Activated CD4-positive, alpha-beta T cell treated with anti-CD3 and anti-CD28 coated beads, Interleukin-2, amount 10 ng/mL, durations not matched to agents 7 days and 5 days (primary cell): ENCODE measurements at places on chromosomes 4 and X.

GRCh38 chr4:112840061-112840460 is 203.1 kb downstream of the LARP7 start:
- DNase-seq, result no peak

DNA sequence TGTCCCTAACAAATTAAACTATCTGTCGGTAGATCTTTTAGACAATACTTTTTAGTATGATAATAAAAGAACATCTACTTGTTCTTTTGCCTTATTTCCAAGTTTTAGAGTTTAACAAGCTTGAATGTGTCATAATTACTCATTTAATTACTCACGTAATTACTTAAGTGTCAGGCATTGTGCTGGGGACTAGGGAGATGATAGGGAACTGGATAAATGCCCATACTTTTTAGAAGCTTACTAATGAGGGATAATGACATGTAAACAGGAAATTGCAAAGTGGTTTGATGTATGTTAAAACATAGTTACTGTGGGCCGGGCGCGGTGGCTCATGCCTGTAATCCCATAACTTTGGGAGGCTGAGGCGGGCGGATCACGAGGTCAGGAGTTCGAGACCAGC is 158.3 kb downstream of the DMD start:
- DNase-seq, result no peak

- DNase-seq, result no peak
Measured at GRCh38 chr4:140112576-140112975, 41.4 kb downstream of the MAML3 start.

DNA sequence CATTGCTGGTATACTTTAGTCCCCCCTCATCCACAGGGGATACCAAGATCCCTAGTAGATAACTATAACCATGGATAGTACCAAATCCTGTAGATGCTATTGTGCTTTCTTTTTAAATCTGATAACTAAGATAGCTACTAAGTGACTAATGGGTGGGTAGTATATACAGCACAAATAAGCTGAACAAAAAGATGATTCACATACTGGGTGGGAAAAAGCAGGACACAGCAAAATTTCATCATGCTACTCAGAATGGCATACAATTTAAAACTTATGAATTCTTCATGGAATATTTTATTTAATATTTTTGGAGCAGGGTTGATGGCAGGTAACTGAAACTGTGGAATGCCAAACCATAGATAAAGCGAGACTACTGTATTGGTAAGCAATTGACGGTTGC is 161.6 kb downstream of the IL15 start:
- no peak for DNase-seq

GRCh38 chr4:82784681-82785610 is 13.7 kb downstream of the SCD5 start:
- DNase-seq, result no peak

DNA sequence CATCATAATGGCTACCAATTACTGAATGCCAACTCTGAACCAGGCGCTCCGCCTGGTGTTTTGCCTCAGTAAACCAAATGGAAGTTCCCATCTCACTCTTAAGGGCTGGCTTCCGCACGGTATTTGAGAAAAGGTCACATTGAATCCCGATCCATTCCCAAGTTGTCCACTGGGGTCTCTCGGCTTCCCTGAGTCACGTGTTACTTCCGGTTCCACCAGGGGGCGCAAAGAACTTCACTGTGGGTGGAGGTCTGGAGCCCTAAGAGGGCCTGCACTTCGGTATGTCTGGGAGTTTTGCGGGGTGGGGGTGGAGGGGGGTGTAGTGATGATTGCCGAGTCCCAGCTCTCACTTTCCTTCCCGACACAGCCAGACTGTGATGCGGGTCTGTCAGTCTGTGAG is 13.4 kb upstream of the NHS start:
- DNase-seq, result no peak

- no peak for DNase-seq
Measured at GRCh38 chr4:185792384-185793115, 19.4 kb downstream of the SORBS2 start.

DNA sequence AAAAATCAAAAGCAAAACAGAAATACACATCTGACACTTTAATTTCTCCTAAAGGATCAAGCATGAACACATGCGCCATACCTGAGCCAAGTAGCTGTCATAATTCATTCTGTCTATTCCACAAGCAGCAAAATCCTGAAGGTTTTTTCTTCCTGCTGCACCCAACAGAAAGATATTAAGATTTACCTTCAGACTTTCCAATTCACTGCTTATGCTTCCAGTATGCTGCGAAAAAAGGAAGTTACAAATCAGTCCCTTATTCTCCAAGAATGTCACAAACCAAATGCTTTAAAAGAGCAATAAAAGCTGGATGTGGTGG is 29.2 kb upstream of the FGFBP2 start:
- DNase-seq, result no peak
